ENCODE measurements at places on chromosomes 11 and 22. TPM values are rescaled to one million over a fixed set of nuclear protein-coding genes. Genes with fewer than 3 reads are reported as not detected.

KRTAP5-9 gene
- total RNA-seq, result 0.20 TPM

RCOR2 gene
- total RNA-seq, result 0.07 TPM

GAL3ST1 gene
- total RNA-seq, result not detected

MRGPRX3 gene
- total RNA-seq, result not detected

DNAJB7 gene
- total RNA-seq, result not detected

OR51B4 gene
- not detected for total RNA-seq

DCDC1 gene
- not detected for total RNA-seq

OR8A1 gene
- not detected for total RNA-seq

HEPACAM gene
- not detected for total RNA-seq

POU2F3 gene
- 0.10 TPM for total RNA-seq

OR10D3 gene
- total RNA-seq, result not detected

OR51E2 gene
- not detected for total RNA-seq

PKNOX2 gene
- total RNA-seq, result not detected

RAC2 gene
- total RNA-seq, result 394 TPM

NAV2 gene
- total RNA-seq, result 35.3 TPM

PRAME gene
- 0.20 TPM for total RNA-seq
